Cerebellar cortex (tissue), 1 donor: ENCODE measurements at places on chromosomes 7 and 10.

DNA sequence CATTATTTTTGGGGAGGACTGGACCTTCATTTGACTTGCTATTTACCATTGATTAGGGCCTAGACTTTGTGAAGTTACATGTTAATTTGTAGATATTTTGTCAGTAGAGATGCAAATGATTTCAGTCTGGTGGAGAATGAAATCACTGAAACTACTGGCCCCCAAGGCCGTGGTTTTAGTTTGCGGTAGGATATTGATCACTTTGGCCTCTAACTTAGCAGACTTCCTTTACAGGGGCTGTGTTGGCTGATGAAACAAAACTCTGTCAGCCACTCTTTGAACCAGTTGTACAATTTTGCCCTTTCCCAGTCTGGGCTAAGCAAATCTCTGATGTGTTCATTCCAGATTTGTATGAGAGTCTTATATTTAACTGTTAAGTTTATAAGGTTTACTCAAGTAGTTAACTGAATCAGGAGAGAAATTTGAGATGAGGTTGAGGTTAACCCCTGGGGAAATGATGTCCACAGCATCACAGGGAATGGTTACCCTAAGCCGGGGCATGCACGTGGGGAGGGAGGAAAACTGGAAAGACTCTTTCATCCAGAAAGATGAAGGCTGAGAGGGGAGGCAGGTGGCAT, 105.7 kb upstream of the INSIG1 start:
- DNase-seq: no peak

DNA sequence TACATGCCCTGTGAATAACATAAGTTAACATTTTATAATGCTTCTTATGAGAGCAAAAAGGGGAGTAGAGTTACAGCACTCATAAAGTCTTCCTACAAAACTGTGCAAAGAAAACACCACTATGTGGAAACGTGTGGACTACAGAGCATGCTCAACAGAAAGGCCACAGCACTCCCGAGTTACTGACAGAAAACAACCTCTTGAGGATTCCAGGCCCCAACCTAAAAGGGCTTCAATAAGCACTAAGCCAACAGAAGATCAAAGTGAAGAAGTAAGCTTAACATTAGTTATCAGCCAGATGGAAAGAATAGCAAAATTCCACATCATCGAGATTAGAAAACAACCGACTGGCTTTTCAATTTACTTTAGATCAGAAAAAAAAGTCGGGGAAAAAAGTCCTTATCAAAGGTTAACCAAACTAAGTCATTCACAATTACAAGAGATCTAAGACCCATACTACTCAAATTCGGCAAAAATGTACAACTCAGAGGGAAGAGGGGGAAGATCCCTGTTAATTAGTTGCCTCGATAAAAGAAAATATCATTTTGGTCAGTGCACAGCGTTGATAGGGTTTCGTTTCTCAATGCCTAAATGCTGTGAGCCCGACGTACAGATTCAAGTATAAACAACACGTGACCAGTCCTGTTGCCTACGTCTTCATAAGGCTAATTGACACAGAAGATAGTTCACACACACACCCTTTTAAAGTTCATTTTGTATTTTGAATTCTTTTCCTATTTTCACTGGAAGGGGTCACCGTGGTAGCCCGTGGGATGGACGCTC, 1.4 kb downstream of the KBTBD2 start:
- peak; percentile 70 for DNase-seq

- no peak for DNase-seq
These were observed 35.5 kb downstream of the PPP2R2D start for GRCh38 chr10:131936294-131936693.

GRCh38 chr10:45580371-45581215, 92.0 kb downstream of the ZFAND4 start:
- DNase-seq: no peak

GRCh38 chr10:127148066-127148932, 48.1 kb downstream of the INSYN2A start:
- DNase-seq: no peak

- DNase-seq: no peak
These were observed 13.2 kb downstream of the TACR2 start for GRCh38 chr10:69403519-69403918.

DNA sequence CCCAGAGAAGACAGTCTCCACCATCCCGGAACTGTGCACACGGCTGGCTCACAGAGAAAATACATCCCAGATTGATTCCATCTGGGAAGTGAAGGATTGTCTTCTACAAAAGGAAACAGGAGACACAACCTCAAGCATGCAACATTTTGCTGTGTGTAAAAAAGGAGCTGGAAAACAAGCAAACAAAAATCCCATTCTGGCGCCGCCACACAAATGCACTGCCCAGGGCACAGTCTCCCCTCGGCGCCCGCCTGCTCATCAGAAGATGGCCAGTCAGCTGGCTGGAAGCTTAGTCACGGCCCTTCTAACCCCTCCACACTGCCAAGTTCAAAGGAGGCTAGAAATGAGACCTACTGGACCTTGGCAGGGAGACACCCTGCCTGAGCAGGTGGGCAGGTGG, 14.1 kb upstream of the CYTH3 start:
- no peak for DNase-seq

DNA sequence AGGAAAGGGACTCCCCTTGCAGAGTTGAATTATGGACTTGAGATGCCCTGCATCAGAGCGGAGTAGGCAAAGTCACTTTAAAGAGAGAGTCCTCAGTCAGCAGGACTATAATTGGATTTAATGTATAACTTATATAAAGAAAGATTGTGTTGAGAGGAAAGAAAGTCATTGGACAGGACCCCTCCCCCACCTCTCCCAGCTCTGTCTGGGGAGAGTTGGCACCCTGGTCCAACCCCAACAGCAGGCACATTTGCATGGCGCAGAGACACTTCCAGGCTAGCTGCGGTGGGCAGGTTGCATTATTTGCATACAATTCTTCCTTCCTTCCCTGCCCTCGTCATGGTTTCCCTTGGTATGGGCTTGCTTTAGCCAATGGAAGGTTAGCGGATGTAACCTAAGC, 46.1 kb upstream of the NPTX2 start:
- no peak for DNase-seq

DNA sequence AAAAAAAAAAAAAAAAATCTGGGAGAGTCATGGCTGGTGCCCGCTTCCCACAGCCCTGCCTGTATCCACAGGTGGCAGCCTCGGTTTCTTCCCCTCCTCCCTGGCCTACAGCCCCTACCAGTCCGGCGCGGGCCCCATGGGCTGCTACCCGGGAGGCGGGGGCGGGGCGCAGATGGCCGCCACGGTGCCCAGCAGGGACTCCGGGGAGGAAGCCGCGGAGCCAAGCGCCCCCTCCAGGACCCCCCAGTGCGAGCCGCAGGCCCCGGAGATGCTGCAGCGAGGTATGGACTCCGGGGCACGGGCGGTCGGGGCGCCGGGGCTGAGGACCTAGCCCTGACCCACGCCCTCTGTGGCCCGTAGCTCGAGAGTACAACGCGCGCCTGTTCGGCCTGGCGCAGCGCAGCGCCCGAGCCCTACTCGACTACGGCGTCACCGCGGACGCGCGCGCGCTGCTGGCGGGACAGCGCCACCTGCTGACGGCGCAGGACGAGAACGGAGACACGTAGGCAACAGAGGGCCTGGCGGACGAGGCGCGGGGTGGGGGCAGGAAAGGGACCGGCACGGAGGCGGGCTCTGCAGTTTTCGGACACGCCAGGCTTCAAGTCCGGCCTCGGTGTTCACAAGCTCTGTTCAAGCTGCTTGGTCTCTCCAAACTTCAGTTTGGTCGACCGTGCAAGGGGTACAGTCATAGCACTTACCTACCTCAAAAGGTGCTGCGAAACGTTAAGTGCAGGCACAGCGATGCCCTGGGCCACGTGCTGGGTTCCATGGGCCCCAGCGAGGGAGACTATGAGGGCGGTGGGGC, 3.9 kb downstream of the NFKB2 start:
- peak; percentile 84 for DNase-seq

DNA sequence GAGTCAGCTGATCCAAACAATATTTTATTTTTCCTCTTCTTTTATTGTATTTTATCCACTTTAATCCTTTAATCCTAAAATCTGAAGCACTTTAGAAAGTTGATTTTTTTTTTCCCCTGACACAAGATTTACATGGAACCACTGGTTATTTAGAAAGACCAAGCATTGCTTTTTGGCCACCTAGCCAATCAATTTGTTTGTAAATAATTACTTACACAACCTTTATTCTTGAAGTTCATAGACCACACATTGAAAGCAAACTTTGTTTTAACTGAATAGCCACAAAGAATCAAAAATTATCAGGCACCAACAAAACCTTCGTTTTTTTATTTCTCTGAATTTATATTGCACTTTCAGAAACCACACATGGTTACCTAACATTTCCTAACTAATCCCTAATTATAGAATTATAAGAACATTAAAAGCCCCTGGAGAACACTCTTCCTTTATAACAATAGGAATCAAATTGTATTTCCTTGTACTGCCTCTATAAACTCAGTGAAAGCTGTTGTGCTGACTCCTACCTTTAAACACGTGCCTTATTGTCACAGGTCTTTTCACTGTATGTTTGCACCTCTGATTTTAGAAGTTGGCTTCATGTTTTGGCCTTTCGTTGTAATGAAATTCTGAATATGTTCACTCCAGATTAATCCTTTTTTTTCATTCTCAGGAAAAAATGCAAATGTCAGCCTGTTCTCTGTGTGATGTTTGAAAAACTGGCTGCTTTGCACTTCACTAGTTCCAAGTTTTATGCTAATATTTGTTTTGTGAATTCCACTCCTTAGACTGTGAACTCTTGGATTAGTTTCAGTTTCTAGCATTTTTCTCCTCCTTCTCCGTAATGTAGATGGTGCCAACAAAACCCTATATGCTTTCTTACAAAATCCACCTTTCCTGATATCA, 1511.9 kb downstream of the REEP3 start:
- no peak for DNase-seq

GRCh38 chr7:67661-68395, 124.5 kb upstream of the FAM20C start:
- no peak for DNase-seq

DNA sequence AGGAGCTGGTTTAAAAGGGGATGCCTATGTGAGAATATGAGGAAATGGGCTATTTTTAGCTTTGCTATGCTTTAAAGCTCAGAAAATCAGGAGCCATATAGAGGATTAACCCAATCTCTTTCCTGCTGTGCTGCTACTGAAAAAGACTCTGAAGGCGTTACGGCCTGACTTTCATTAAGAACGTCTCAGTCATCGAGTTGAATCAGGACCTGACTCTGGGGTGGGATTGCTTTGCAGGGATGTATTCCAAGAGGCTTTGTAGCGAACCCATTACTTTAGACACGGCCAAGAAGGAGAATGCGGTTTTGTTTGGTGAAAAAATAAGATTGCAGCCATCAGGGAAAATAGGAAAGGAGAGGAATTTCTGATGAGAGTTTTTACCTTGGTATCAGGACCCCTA, 426.9 kb downstream of the CCSER2 start:
- no peak for DNase-seq

DNA sequence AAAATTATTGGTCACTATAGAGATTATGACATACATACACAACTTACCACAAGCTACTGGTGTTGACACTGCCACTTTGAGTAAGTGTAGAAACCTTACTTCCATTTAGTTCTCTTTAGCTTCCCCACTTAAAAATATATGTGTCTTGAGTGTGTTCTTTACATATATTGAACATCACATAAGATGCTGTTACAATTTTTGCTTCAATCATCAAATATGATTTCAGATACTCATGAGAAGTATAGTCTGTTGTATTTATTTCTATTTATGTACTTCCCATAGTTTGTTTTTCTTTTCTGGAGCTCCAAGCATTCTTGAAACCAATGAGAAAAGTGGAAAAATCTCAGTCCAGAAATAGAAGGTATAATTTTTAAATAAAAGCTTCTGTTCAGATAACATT, 102.7 kb upstream of the SDK1 start:
- no peak for DNase-seq
